ENCODE measurements at places on chromosomes 5 and 9.

DNA sequence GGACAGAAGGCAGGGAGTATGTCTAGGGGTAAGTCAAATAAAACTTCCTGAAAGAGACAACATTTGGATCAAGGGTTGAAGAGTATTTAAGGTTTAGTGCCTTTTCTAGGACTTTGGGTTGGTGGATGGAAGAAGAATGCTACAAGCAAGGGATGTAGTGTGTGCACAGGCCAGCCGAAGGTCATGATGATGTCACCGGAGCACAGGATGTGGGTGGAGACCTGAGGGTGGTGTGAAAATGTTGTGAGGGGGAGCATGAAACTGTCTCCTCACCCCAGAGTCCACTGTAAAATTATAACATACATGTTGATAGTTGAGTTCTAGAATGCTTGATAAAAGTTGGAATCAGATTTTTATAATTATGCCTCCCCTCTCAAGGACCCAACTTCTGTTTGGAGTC, 553.3 kb upstream of the SGCD start:
- no peak for DNase-seq

GRCh38 chr5:34002629-34003328, 5.1 kb downstream of the AMACR start:
- no peak for DNase-seq

- no peak for DNase-seq
Observed at GRCh38 chr9:114790521-114790920, 15.3 kb downstream of the TNFSF15 start.

GRCh38 chr9:10173561-10173960, 439.2 kb downstream of the PTPRD start:
- DNase-seq: no peak

- DNase-seq: no peak
Observed at GRCh38 chr5:115068239-115069086, 101.2 kb downstream of the TRIM36 start.

- DNase-seq: no peak
Observed at GRCh38 chr9:74528207-74528606, 31.1 kb downstream of the RORB start.

DNA sequence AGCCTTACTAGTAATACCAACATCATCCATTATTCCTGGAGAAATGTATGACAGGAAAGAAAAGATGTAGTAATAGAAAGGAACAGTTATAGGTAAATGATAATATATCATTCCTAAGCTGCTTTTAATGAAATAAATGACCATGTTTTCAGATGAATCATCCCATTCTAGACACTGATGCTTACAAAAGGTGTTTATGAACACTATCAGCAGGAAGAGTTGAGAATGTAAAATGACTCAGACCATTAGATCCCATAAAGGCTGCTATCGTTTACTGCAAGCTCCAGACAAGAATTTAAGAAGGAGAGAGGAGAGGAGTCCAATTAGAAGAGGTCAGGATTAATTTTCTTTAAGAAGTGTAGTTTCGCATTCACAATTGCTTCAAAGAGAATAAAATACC, 1033.5 kb downstream of the EFNA5 start:
- DNase-seq: no peak

GRCh38 chr9:124290053-124290591, 32.4 kb downstream of the NEK6 start:
- DNase-seq: no peak

- no peak for DNase-seq
Observed at GRCh38 chr9:111186021-111186530, 143.9 kb downstream of the OR2K2 start.

DNA sequence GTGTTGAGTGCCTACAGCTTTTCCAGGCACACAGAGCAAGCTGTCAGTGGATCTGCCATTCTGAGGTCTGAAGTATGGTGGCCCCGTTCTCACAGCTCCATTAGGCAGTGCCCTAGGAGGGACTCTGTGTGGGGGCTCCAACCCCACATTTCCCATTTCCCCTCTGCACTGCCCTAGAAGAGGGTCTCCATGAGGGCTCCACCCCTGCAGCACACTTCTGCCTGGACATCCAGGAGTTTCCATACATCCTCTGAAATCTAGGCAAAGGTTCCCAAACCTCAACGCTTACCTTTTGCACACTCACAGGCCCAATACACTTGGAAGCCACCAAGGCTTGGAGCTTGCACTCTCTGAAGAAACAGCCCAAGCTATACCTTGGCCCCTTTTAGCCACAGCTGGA, 131.3 kb downstream of the DEPDC1B start:
- no peak for DNase-seq

- no peak for DNase-seq
Observed at GRCh38 chr9:109499631-109500410, 1.7 kb upstream of the PTPN3 start.

DNA sequence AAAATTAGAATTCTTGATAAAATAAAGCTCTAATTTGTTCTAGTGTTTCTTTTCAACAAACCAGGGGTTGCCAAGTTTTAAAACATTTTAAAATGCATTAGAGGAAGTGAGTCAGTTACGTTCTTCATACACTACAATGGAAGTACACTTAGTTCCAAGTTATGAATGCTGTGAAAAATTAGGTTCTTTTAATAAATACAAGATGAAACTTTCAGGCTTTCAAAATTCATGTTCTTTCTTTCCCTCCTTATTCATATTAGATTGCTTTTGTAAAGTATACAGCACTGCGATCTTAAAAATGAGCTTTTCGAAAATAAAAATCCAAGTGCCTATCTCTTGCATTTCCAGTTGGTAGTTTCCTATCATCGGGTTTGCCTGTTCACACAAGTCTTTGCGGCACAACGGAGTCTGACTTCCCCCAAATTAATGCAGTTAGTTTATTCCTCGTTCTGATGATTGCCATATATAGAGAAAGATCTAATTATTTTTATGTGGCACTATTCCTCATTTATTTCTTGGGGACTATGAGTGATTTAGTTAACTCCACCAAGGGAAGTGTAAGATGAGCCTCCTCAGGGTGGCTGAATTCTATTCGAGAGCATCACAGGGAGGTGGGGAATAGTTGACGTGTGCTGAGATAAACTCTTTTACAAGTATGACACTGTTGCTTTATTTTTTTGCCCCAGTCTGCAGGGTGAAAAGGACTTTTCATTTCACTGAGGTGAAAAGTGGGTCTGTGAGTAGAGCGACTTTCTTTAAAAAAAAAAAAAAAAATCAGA, 238.2 kb downstream of the CD180 start:
- DNase-seq: no peak

- no peak for DNase-seq
Observed at GRCh38 chr5:155263381-155263780, 249.8 kb downstream of the KIF4B start.

DNA sequence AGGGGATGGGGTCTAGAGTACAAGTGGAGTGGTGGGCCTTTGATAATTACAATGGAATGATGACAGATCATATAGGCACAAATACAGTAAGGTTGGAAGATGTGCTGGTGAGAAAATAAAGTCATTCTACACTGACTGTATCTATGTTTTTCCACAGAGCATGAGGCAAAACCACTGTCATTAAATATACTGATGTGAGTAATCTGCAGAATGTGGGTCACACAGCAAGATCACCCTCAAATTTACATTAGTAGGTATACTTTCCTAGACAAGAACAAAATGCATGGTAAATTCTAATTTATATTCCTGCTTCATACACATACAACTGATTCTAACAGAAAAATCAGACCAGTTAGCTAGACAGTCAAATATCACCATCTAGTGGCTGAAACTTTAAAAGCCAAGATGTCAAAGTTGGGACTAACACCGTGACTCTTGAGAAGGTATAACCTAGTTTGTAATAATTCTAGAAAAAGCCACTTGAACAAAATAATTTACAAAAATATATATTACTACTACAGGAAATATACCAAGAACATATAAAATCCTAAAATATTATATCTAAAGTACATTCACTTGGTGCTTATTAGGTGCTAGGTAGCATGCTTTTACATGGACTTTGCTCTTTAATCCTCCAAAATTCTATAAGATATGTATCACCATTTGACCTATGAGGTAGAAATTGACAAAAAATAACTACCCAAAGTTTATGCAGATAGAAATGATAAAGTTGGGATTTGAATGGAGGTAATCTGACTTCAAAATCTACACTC, 19.5 kb downstream of the TTC33 start:
- DNase-seq: no peak

DNA sequence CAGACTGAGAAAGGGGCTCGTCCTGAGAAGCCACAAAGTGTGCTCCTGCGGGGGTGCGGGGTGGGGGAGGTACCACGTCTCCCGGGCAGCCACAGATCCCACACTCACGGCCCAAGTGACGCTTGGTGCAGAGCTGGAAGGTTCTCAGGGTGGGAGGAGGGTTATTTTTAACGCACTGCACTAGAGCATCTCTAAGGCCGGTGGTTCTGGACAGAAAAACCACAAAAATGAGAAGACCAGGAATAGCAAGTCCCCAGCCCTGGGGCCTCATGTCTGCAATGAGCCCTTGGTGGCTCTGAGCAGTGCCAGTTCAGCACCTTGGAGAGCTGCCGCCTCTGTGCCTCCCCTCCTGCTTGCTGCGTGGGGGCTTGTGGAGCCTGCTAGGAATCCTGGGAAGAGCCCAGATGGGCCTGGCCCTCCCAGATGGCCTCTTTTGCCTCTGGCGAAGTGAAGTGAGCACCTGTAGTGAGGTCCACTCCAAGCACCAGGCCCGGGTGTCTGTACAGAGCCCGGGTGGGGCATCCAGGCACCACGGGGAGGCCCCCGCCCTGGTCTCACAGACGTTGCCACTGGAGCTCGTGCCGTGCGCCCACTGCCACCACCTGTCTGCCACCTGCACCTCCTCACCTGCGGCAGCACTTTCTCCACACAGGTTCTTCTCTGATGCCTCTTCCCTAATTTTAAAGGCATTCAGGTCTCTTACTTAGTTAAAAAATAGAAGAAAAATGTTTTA, 48.9 kb upstream of the CACNA1B start:
- DNase-seq: no peak

- DNase-seq: no peak
Observed at GRCh38 chr9:90303655-90304054, 339.0 kb downstream of the DIRAS2 start.

GRCh38 chr5:5800801-5801761, 378.6 kb downstream of the ICE1 start:
- no peak for DNase-seq

- no peak for DNase-seq
Observed at GRCh38 chr5:146521403-146522106, 5.6 kb upstream of the GPR151 start.

GRCh38 chr5:7420510-7421280, 24.8 kb downstream of the ADCY2 start:
- no peak for DNase-seq

GRCh38 chr5:142405023-142405422, 80.2 kb upstream of the SPRY4 start:
- no peak for DNase-seq

DNA sequence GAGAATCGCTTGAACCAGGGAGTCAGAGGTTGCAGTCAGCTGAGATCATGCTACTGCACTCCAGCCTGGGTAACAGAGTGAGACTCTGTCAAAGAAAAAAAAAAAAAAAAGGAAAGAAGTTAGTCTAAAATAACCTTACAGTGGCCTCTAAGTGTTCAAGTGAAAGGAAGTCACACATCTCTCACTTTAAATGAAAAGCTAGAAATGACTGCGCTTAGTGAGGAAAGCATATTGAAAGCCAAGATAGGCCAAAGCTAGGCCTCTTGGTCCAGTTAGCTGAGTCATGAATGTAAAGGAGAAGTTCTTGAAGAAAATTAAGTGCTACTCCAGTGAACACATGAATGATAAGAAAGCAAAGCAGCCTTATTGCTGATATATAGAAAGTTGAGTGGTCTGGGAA, 38.1 kb downstream of the ITGA1 start:
- no peak for DNase-seq

GRCh38 chr9:107375001-107375400, 91.9 kb downstream of the RAD23B start:
- DNase-seq: no peak

- no peak for DNase-seq
Observed at GRCh38 chr5:14351086-14351661, 208.0 kb downstream of the TRIO start.

DNA sequence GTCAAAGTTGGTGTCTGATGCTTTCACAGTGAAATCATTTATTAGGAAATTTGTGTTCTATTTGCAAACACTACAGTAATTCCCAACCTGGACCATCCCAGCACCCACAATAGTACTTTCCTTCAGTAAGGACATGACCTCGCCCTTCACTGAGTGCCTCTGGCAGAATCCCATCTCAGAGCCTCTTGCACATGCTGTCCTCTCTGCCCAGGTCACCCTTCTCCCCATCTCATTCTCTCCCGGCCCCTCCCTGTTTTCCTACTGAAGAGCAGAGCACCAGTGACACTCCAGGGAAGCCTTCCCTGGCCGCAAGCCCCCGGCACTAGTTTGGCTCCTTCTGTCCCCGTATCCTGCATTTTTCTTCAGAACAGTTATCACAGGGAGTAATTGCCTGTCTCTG, 220.4 kb downstream of the MAPKAP1 start:
- DNase-seq: no peak

DNA sequence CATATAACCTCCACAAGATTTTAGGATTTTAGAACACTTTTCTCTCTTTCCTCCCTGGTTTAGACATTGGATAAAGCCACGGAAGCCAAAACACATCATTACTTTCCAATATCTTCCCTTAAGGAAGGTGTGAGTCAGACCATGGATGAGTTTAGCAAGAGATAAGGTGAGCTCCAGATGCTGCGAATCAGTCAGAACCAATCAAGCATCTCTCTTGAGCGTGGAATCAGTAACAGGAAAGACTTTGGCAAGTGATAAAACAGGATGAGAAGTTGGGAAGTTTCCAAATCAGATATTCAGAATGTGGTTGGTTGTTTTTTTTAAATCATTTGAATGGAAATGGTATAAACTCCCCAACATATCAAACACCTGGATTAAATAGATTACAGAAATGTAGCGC, 397.8 kb downstream of the EFNA5 start:
- no peak for DNase-seq

DNA sequence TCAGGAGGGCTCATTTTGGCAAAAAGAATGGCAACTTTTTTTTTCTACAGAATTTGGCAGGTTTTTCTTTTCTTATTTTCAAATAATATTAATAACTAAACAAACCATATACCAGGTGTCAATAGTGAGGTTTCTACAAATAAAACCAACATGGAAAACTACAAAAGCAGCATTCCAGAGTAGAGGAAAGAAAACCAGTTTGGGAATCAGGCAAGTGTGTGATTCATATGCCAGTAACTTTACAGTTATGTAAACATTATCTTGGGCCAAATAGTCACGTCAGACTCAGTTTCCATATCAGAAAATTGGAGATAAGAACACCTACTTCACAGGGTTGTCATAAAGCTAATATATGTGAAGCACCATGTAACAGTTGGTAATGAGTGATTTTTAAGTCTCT, 51.7 kb downstream of the FBXW11 start:
- no peak for DNase-seq

GRCh38 chr9:68966496-68966944, 47.4 kb downstream of the PRKACG start:
- DNase-seq: no peak

DNA sequence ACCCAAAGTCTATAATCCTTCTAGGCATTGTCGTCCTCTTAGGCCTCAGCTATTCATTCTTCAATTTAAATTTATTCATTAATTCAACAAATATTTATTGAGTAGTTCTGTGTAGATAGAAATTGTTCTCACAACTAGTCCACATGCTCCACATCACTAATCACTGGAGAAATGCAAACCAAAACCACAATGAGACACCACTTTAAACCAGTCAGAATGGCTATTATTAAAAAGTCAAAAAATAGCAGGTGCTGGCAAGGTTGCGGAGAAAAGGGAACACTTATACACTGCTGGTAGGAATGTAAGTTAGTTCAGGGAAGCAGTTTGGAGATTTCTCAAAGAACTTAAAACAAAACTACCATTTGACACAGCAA, 51.1 kb upstream of the TNFSF15 start:
- DNase-seq: no peak

- no peak for DNase-seq
Observed at GRCh38 chr9:68728731-68729130, 23.7 kb downstream of the PIP5K1B start.

All from AG04449 (cell line).